ENCODE measurements at places on chromosomes 2 and 18. TPM values are rescaled to one million over a fixed set of nuclear protein-coding genes. Genes with fewer than 3 reads are reported as not detected.

DNA sequence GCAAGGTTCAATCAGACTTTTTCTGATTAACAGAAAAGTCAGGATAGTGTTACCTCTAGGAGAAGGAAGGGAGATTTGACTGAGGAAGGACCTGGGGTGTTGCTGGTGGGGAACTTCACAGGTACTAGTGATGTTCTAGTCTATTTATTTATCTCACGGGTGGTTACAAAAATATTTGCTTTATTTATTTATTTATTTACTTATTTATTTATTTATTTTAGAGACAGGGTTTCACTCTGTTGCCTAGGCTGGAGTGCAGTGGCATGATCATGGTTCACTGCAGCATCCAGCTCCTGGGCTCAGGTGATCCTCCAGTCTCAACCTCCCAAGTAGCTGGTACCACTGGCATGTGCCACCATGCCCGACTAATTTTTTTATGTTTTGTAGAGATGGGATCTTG, 105.4 kb downstream of the MCFD2 start:
- no peak for DNase-seq

DNA sequence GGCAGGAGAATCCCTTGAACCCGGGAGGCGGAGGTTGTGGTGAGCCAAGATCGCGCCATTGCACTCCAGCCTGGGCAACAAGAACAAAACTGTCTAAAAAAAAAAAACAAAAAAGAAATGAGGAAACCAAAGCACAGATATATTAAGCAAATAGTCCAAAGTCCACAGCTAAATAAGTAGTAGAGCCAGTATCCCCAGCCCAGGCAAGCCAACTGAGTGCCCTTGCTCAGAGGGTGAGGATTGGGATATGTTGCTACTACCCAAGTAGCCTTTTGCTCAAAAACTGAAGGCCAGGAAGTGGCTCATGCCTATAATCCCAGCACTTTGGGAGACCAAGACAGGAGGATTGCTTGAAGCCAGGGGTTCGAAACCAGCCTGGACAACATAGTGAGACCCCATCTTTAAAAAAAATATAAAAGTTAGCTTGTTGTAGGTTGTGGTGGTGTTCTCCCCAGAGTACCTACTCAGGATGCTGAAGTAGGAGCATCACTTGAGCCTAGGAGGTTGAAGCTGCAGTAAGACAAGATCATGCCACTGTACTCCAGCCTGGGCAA, 5.4 kb downstream of the CFAP36 start:
- DNase-seq = no peak

DNA sequence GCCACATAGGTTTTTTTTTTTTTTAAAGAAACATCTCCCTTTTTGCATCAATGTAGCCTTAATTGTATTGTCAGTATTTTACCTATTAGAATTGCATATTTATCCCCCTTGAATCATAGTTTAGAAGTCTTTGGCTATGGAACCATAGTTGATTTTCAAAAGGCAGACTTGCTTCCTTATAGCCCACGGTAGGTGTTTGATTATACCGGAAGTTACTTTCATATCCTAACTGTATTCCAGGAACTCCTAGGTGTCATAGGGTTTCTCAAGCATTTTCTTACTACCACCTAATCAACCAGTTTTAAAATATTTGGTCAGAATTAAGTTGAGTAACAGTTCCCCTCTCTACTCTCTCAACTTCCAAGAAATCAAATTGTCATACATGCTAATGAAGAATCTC, 86.6 kb upstream of the TSPYL6 start:
- DNase-seq = no peak

- no peak for DNase-seq
Observed at GRCh38 chr2:230627806-230628724, 84.6 kb upstream of the CAB39 start.

GRCh38 chr2:86147793-86148192, 41.8 kb downstream of the PTCD3 start:
- no peak for DNase-seq

GRCh38 chr18:22667616-22668422, 250.1 kb upstream of the CTAGE1 start:
- DNase-seq = no peak

DNA sequence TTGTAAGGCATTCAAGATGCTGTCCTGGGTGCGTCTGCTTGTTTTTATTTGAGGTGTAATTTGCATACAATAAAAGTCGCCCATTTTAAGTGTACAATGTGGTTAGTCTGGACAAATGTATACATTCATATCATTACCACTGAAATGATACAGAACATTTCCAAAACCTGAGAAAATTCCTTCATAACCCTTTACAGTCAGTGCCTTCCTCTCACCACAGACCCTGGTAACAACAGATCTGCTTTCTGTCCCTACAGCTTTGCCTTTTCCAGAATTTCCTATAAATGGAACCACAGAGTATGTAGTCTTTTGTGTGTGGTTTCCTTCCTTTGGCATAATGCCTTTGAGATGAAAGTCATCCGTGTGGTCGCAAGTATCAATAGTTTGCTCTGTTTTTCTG, 45.8 kb upstream of the NFU1 start:
- DNase-seq = no peak

GRCh38 chr2:40087434-40087833, 308.4 kb upstream of the THUMPD2 start:
- no peak for DNase-seq

DNA sequence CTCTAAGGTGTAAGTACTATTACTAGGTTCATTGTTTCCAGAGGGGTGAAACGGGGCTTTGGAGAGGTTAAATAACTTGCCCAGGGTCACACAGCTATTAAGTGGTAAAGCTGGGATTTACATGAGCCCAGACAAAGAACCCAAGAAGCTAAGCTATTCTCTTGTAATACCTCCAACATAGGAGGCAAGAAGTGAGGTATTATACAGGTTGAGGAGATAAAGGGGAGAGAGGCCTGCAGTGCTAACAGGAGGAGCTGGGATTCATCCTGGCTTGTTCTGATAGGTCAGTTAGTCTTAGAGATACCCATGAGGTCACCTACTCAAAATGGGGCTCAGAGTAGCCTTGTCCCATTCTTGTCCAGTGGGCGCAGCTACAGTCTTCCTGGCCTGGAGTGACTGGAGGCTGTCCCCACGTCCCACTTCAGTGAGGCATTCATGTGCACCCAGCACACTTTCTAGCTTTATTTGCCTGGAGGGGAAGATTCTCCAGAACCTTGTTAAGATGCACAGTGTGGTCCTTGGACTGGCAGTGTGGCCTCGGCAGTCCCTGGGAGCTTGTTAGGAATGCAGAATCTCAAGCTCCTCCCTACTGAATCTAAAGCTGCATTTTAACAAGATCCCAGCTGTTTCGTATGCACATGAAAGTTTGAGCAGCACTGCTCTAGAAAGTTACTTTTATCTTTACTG, 63.5 kb downstream of the MEIS1 start:
- no peak for DNase-seq

GRCh38 chr2:207166039-207166348, 246 bp upstream of the KLF7 start:
- peak; percentile 93 for DNase-seq

- DNase-seq = peak; percentile 11
Observed at GRCh38 chr2:197599285-197599965, 76.0 kb downstream of the RFTN2 start.

- peak; percentile 40 for DNase-seq
Observed at GRCh38 chr2:197191940-197192322, 118.6 kb downstream of the ANKRD44 start.

GRCh38 chr2:26558271-26559043, 80.5 kb upstream of the OTOF start:
- DNase-seq = no peak

DNA sequence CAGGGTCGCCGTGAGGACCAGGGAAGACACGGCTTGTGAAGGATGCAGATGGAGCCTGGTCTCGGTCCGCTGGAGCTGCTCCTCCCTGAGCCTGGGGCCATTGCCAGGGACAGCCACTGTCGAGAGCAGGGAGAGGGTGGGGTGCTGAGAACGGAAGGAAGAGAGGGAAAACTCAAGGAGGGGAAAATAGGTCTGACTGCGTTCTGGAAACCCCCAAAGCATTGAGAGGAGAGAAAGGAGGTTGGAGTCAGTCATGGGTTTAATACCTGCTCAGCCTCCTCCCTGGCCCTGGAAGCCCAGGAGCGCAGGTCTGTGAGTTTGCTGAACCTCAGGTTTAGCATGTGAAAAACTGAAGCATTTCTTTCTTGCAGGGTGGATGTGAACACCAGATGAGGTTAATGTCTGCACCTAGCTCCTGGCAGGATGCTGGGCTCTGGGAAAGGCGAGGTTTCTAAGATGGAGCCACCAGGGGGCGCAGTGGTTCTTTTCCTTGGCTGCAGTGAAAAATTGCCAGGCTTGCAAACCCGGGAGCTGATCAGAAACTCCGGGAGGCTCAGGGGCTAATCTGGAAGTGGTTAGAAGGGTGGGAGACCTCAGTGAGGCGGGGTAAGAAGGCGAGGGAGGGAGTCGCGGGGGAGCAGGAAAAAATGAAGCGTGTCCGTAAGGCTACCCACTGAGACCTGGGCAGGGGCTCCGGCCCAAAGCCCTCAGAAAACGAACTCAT, 33.6 kb upstream of the RNF149 start:
- DNase-seq = peak; percentile 75

DNA sequence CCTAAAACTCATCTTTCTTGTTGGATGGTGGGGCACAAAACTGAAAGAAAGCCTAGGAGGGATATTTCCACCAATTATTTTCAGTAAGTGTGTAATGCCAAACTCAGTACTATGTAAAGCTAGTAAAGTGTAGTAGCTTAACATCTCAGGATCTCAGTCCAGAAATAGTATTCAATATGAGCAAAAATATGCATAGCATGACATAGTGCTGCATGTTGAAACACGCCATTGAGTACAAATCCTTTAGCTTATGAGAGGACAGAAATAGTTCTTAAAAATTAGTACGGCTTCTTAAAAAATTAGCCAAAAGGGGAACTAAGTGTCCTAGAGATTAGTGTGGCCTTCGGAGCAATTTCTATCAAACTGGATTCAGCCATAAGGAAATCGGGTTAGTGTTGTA, 21.7 kb upstream of the ATL2 start:
- no peak for DNase-seq

GRCh38 chr2:44705876-44706480, 235.5 kb upstream of the SIX3 start:
- DNase-seq = no peak

- no peak for DNase-seq
Observed at GRCh38 chr2:208134928-208135586, 5.4 kb upstream of the CRYGC start.

GRCh38 chr2:95040426-95040825, 14.9 kb downstream of the MAL start:
- DNase-seq = no peak

- DNase-seq = no peak
Observed at GRCh38 chr2:70399046-70399445, 97.2 kb upstream of the FAM136A start.

DNA sequence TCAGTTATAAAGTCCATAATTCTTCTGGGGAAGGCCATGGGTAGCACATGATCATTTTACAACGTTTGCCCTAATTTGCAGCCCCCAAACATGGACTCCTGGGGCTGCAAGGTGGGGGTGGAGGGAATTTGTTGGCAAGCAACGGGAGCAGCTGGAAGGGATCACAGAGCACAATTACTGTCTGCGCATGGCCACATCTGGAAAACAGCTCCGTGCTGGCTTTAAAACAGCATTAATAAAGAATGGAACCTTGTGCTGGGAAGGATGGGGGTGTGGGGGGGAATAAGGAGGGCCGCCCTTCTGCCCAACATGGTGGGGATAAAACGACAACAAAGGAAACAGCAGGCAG, 60.9 kb upstream of the SLC14A2 start:
- no peak for DNase-seq

DNA sequence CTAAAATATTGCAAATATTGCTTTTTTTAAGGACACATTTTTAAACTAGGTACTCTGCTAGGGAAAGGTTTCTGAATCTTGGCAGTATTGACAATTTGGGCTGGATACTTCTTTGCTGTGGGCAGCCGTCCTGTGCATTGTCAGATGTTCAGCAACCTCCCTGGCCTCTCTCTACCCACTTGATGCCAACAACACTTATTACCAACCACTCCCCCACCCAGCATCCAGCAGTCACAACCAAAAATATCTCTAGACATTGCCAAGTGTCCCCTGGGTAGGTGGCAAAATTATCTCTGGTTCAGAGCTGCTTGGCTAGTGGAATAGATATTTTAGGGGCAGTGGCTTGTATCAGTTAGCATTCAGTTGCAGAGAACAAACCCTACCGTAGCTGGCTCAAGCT, 114.3 kb upstream of the PNPT1 start:
- no peak for DNase-seq

DNA sequence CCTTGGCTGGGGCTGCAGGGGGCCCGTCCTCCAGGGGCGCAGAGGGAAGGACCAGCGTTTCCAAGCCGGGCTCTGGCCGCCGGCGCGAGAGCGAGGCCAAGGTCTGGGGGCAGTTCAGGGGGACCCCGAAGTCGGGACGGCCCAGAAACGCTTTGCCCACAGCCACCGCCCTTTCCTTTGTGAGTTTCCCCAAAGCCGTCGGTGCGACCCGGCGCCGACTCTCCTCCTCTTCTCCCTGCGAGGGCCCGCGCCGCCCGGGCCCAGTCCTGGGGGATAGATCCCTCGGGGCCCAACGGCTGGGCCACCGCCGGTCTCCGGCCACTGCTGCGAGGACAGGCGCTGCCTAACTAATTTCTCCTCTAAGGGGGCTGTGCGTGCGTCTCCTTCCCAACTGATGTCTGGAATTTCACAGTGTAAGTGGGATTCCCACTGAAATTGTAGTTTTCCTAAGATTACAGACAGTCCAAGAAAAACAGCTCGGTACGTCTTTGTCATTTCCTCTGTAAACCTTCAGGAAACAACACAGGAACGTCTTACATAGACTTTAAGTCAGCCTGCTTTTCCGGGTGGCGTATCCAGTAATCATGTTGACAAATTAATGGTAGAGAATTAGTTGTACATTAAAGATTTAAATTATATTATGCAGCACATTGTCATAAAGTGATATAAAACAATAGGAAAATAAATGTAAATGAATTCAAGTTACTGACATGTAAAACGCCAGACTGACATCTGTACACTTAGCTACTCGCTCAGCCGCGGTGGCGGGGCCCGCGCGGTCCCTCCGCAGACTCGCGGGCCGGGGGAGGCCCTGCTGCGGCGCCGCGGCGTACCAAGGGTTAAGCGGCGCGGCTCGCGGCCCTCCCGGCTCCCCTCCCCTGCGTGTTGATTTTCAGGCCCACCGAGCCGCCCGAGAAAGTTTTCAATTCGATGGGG, 139.4 kb upstream of the SIX3 start:
- no peak for DNase-seq

DNA sequence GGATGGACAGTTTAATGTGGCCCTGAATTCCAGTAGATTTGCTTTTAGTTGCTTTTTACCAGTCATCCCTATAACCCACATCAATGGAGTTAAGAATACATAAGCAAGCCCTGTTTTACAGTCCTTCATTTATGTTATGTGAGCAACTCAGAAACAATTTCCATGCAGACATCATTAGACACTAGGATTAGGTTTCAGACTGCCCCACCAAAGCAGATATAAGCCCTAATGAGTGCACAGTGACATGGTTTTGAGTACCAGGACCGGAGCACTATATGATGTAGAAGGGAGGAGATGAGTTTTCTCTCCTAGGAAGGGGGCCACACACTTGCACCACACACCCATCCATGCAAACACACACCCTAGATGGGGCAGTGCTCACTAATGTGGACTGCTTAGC, 15.5 kb downstream of the KCNS3 start:
- DNase-seq = no peak

Gene PLA2R1
- 0.05 TPM for total RNA-seq

Gene MAB21L4
- total RNA-seq = not detected

Gene TRIM54
- total RNA-seq = 0.22 TPM

Gene NCOA1
- 34.5 TPM for total RNA-seq

Gene GPR39
- total RNA-seq = not detected

Gene GKN1
- not detected for total RNA-seq

Gene IL36B
- total RNA-seq = not detected

Gene RAD51AP2
- not detected for total RNA-seq

Gene LYG2
- not detected for total RNA-seq

Gene ANKRD44
- 75.0 TPM for total RNA-seq

Gene PTPRM
- total RNA-seq = 1.5 TPM

Gene ASTL
- total RNA-seq = 2.8 TPM

Gene CCDC178
- not detected for total RNA-seq

All from activated T-cell treated with anti-CD3 and anti-CD28 coated beads, Interleukin-2, amount 50 U/mL, for 4 hours (primary cell).